NCI-H187 treated with DMSO at 0.1 percent for 48 hours (cell line): ENCODE measurements at places on chromosomes 3 and 15.

DNA sequence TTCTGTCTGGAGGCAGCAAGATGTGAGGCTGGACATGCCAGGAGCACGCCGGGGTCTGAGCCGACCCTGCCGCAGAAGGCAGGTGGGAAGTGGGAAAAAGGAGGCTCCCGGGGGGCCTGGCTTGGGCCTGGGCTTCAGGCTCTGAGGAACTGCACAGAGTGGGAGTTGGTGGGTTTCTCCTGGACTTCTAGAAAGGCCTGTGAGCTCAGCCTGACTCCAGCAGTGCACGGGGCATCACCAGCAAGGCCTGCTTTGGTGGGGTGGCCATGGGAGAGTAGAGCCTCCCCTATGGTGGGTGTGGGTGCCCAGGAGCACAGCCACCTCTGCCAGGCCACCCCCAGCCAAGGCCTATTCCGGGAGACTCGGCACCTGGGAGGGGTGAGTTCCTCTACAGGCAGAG lies 18.1 kb upstream of the SLC41A3 start:
- no peak for DNase-seq

DNA sequence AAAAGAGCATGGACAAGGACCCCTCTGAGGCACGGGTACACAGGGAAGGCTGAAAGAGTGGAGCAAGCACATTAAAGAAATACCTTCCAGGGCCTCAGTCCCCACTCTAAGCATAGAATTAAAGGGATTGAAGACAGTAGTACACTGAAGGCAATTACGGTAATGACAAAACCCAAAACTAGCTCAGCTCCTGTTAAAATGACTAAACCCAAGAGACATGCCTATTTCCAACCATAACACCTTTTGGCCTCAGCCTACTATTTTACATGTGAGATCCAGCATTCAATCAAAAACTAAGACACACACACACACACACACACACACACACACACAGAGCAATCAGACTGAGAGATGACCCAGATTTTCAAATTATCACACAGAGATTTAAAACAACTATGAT lies 19.8 kb downstream of the MAP4 start:
- no peak for DNase-seq

GRCh38 chr3:122602011-122602710 lies 24.7 kb downstream of the PARP15 start:
- DNase-seq: no peak

DNA sequence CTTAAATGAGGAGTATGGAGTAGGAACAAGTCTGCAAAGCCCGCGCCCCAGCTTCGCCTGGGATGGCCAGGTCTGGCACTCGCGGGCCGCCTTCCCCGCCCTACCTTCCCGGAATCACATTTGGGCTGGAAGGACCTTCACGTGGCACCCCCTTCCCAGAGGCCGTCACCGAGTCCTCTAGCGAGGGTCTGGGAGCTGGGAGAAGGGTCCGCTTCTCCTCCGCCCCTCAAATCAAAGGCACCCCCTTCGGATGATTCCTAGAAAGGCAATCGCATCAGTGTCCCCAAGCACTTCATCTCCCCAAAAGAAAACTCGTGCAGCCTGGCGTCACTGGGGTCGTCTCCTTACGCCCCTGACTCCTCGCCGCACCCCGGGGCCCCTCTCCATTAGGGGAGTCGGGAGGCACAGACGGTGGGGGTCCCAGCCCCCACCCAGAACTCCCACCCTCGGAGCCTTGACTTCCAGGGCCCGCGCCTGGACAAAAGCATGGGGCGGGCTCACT lies 380 bp downstream of the MYLK start:
- no peak for DNase-seq

DNA sequence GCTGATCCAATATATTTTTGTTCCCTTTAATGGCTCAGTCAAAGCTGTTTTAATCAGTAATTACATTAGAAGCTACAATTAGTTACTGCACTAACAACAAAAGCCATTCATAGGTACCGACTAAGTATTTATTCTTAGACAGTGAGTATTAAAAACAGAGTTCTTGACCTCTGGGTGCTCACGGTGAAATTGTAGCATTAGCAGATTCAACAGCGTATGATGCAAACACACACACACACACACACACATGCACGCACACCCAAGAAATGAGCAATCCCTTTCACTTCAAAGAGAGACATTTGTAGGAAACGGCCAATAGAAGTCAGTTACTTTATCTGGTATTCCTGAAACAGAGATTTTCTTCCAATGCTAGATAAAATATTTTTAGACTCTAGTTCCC lies 27.0 kb upstream of the MITF start:
- no peak for DNase-seq

GRCh38 chr3:144968750-144969350 lies 997.2 kb downstream of the DIPK2A start:
- DNase-seq: no peak

- DNase-seq: peak; percentile 45
These were observed 19.0 kb downstream of the STOML1 start for GRCh38 chr15:73972984-73973682.

DNA sequence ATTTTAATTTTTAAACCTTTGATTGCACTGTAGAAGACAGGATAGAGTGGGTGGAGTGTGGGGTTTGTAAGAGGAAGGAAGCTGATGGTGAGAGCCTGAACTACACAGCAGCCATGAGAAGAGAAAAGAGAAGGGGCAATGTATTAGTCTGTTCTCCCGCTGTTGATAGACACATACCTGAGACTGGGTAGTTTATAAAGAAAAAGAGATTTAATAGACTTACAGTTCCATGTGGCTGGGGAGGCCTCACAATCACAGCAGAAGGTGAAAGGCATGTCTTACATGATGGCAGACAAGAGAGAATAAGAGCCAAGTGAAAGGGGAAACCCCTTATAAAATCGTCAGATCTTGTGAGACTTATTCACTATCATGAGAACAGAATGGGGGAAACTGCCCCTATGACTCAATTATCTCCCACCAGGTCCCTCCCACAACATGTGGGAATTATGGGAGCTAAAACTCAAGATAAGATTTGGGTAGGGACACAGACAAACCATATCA lies 37.3 kb downstream of the STARD5 start:
- DNase-seq: no peak

- no peak for DNase-seq
These were observed 432 bp upstream of the RAD54L2 start for GRCh38 chr3:51538115-51538458.

- no peak for DNase-seq
These were observed 98.6 kb upstream of the KLF13 start for GRCh38 chr15:31228011-31228484.

DNA sequence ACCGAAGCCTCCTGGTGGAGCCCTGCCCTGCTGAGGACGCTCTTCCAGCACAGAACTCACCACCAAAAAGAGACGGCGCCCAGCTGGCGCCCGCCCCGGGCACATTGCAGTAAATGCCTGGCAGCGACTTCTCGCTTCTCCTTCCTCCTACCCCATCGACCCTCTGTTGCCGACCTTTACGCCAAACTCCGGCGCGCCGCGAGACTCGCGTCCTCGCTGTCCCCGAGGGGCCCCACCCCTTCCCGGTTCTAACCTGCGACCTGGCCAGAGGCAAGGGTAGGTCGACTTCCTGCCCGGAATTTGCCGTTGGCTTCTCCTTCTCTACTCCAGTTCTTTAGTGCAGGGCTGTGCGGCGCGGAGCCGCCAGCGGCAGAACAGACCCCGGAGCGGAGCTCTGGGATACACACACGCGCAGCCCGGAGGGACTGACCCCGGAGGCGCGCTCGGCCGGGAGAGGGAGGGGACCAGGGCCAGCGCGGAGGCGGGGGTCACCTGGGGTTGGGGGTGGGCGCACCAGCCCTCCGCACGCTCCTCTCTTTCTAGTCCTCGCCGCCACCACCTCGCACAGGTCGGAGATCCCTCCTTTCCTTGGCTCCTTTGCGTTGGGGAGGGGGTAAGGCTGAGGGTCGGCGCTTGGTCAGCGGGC lies 226.6 kb upstream of the AZI2 start:
- no peak for DNase-seq

DNA sequence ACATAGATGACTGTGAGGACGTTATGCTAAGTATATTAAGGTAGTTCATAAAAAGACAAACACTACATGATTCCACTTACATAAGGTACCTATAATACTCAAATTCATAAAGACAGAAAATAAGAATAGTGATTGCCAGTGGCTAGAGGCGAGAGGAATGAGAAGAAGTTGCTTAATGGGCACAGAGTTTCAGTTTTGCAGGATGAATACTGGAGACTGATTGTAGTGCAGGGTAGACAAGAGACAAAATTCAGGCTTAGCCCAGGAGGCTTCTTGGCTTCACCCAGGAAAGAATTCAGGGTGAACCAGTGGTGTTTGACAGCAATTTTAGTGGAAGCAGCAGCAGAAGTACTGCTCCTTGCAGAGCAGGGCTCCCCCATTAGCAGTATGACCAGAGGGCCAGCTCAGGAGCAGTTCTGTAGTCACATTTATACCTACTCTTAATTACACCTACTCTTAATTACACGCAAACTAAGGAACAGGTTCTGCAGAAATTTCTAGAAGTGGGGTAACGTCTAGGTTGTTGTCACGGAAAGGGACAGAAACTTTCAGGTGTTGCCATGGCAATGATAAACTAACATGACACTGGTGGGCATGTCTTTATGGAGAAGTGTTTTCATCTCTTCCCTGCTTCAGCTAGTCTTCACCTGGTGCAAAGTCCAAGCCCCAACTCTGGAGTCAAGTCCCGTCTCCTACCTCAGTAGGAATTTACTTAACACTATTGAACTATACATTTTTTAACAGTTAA lies 55.2 kb downstream of the TBL1XR1 start:
- DNase-seq: no peak

DNA sequence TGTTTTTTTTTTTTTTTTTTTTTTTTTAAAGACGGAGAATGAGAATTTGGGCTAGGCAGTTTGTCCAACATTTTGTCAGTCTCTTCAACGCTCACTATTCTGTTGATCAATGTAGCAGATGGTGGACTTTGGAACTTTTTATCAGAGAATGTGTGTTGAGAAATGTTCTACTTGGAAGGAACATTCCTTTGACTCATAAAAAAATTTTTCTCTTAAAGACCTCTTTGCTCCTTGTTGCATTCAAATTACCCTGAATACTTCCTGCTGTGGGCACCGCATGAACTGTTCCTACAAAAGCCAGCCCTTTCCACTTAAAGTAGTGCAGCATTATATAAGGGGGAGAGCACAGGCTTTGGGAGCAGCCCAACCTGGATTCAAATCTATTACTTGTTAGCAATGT lies 182.9 kb downstream of the AKAP13 start:
- DNase-seq: no peak

DNA sequence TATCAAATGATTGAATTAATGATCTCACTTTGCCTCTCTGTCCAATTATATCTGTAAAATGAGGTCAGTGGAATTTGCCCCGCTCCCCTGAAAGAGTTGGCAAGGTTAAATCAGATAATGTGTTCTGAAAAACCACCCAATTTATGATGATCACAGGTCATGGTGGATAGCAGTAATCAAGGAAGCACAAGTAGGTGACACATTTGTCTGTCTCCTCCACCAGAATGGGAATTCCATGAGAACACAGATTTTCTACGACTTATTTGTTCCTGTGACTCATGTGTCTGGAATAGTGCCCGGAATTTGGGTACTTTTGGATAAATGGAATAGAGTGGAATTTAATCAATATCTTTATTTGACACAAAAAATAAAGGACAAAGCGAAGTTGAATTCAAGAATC lies 220.9 kb upstream of the SUCLG2 start:
- DNase-seq: no peak

DNA sequence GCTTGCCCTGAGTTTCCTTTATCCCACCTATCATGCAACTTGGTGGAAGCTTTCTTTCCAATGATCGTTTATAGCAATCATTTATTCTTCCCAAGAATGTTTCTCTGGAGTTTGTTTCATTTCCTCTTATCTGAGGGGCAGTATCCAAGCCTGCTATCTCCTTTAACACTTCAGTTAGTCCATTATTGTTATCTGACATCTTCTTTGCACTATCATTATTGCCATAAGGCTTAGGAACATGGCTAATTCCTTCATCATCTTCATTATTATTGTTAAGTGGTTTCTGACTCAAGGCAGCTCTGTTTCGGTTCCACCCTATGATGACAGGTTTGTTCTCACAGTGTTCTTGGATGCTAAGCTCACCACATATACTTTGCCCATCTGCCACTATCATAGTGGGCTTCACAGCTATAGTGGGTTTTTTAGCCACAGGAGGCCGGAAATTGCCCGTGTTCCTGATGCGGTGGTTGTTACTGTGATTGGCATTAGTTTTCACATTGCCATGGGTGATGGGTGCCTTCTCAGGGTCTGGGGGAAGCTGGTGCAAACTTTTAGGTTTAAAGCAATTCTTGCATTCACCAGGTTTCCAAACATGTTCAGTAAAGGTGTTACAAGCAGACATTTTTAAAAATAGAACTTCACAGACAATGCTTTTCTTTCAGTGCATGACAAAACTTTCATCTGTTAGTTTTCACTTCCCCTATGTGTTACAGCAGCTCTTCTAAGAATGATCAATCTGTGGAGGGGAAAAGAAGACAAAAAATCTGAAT lies 110.6 kb upstream of the TSPAN3 start:
- DNase-seq: no peak

DNA sequence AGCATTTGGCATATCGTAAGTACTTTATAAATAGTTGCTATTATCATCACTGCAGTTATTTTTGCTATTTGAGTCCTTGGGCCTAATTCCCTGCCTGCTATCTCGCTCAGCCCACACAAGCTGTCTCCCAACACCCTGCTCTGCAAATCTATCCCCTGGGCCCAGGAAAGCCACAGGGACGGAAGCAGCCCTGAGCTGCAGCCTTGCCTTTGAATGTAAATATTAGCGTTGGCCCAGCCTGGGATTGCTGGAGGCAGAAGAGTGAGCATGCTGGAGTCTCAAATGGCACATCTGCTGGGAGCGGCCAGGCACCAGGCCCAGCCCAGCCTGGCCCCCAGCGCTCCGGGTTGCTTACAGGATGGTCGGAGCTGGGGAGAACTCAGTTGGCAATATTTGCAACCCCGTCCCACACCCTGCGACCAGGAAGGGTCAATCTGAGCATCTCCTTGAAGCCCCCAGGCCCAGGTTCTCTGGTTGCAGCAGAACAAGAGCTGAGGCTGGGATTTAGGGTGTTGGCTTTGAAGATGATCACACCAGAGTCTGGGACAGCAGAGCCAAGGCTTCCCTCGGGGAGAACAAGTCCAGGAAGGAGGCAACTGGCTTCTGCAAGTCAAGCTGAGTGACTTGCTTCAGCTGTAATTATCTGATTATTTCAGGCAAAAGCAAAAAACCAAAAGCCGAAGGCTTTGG lies 529.6 kb downstream of the SHQ1 start:
- no peak for DNase-seq

GRCh38 chr3:111598552-111598951 lies 3.4 kb upstream of the ZBED2 start:
- no peak for DNase-seq
